ENCODE measurements at places on chromosomes 11 and 22. TPM values are rescaled to one million over a fixed set of nuclear protein-coding genes. Genes with fewer than 3 reads are reported as not detected.
A peak's percentile ranks its signal among the peaks of the same experiment; 100 is the strongest.

The ADM gene
- total RNA-seq = 81.7 TPM

The SCN3B gene
- total RNA-seq = 0.43 TPM

The CWF19L2 gene
- total RNA-seq = 9.4 TPM

The TMEM45B gene
- 309 TPM for total RNA-seq

The OR2D2 gene
- total RNA-seq = 0.22 TPM

The ARHGAP1 gene
- 77.3 TPM for total RNA-seq

The GPR83 gene
- total RNA-seq = 0.08 TPM

The RAG1 gene
- total RNA-seq = 1.2 TPM

DNA sequence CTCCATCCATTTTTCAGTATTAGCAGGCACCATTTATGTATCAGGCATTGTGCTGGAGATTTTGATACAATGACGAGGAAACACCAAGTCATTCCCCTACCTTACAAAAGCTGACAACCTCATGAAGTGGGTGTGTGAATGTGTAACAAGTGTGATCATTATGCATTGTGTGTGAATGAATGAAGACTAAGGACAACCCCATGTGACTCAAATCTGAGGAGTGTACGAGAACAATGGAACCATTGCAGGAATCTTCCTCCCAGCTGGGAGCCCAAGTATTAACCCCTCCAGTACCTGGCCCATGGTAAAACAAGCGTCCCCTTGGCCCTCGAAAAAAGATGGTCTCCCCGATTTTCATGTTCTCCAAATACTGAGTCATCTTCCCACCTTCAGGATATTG, 4.4 kb downstream of the CYB5R2 start:
- DNase-seq = no peak

- peak; percentile 23 for DNase-seq
Measured at GRCh38 chr22:37904572-37905533, 1.2 kb upstream of the MICALL1 start.

- peak; percentile 37 for DNase-seq
Measured at GRCh38 chr22:45159652-45160462, 3.9 kb upstream of the NUP50 start.

GRCh38 chr11:78187366-78188285, 800 bp downstream of the KCTD21 start:
- DNase-seq = no peak

- no peak for DNase-seq
Measured at GRCh38 chr11:111569476-111569875, 29.0 kb downstream of the LAYN start.

DNA sequence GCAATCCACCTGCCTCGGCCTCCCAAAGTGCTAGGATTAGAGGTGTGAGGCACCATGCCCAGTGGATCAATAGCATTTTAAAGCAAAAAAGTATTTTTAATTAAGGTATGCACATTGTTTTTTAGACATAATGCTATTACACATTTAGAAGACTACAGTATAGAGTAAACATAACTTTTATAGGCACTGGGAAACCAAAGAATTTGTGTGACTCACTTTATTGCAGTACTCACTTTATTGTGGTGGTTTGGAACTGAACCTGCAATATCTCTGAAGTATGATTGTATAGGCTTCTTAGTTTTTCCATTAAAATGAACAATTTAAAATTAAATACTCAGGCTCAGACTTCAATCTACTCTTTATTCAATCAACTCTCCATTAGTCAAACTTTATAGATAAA, 17.5 kb upstream of the CD3E start:
- DNase-seq = no peak

- DNase-seq = no peak
Measured at GRCh38 chr11:1026641-1027482, 9.7 kb downstream of the MUC6 start.

DNA sequence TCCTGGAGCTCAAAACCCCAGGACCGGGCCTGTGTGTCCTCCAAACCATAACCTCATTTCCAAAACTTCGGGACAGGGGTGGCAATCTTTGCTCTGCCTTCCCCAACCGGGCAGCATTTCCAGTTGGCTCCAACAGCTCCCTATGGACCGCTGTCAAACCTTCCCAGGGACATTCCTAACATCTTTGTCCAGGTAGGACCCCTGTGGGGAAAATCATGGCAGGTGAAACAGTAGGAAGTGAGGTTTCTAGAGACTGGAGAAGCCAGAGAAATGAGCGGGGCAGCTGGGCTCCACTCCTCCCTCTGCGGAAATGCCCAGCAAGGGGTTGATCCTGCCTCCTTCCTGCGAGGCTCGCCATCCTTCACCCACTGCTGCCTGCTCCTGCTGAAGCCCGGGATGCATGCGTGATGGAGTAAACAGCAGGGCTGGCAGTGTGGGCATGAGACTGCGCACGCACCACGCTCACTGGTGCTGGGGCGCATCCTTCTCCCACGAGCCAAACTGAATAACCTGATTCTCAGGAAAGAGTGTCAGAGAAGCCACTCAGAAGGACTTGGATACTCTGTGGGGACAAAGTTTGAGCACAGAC, 136.4 kb downstream of the BUD13 start:
- DNase-seq = no peak

GRCh38 chr11:61575886-61576861, 4.7 kb downstream of the SYT7 start:
- DNase-seq = no peak

DNA sequence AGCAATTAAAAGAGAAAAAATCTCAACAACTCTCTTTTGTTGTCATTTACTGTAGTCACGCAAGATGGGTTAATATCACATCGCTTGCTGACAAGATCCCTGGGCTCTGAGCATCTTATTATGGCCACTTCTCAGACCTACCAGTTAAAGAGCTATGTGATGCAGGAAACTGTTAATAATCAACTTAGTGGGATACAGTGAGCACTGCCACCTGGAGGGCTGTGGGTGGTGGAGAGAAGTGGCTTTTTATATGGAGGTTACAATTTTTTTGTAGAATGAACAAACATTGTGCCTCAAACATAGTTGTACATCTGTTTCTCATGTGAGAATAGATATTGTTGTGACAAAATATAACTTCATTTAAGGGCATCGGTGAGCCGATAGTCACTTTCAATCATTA, 181.0 kb downstream of the TENM4 start:
- no peak for DNase-seq

DNA sequence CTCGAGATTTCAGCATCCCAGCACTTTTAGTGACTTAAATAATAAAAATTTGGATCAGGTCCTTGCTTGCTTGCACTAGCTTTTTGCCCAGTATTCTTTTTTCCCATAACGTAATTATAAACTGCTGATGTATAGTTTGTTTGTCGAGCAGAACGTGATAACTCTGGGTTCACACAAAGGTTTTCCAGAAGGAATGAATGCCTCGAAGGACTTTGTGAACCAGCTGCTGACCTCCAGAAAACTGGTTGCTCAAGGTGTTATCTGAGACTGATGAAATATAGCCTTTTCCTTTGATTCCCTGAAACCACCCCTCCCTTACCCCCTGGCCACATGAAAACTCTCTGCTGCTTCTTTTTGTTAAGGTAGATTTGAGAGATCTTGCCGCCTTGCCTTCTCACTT, 229.1 kb upstream of the CARD18 start:
- no peak for DNase-seq

DNA sequence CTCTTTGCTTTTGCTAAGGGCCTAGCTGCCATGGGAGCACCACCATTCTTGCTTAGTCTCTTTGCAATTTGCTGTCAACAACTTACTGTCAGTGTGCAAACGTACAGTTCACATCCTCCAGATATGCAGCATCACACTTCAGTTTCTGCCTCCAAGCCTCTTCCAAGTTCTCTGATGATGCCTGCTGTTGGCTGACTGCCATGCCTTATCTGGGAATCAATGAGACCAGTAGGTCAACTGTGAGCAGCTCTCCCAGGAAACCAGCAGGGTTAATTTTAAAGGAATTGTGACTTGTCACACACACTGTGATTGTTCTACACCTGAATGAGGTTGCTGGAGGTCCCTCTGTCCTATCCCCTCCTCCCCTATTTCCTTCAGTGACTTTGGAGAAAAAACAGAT, 56.0 kb downstream of the COPB1 start:
- DNase-seq = no peak

- DNase-seq = no peak
Measured at GRCh38 chr11:12981676-12982522, 27.2 kb upstream of the RASSF10 start.

GRCh38 chr22:24730864-24731263, 43.7 kb downstream of the PIWIL3 start:
- DNase-seq = no peak

DNA sequence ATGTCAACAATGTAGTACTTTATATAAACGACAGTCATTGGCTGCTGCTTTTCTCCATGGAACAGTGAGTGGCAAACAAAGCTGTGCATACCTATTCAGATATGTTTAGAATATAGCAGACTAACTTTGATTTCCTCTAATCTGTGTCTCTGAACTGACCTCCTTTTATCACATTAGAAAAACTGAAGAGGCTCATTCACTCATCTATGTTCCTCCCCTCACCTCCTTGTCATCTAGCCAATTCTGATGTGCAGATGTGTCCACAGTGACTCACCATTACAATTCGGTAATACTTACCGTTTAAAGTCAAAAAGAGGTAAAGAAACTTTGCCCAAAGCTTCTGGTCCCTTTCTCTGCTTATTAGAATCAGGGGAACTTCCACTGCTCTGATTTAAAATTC, 51.5 kb upstream of the RPS13 start:
- DNase-seq = no peak

- no peak for DNase-seq
Measured at GRCh38 chr11:116413301-116414242, 359.2 kb downstream of the BUD13 start.

GRCh38 chr22:50267591-50268390, 2.4 kb downstream of the MAPK11 start:
- DNase-seq = peak; percentile 63

DNA sequence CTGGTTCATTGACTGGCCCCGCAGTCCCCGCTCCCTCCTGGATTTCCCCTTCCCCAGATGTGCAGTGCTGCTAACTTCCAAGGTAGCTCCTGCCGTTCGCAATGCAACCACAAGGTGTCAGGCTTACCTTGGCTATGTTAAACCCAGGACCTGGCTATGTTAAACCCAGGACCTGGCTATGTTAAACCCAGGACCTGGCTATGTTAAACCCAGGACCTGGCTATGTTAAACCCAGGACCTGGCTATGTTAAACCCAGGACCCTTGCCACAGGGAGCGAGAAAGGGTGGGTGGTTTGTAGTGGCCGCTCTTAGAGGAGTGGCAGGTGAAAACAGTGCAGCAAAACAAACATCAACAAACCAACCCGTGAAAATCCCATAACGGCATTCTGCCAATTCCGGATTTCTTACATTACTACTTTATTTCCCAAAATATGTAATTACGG, 2.9 kb upstream of the ADAMTS8 start:
- DNase-seq = no peak

DNA sequence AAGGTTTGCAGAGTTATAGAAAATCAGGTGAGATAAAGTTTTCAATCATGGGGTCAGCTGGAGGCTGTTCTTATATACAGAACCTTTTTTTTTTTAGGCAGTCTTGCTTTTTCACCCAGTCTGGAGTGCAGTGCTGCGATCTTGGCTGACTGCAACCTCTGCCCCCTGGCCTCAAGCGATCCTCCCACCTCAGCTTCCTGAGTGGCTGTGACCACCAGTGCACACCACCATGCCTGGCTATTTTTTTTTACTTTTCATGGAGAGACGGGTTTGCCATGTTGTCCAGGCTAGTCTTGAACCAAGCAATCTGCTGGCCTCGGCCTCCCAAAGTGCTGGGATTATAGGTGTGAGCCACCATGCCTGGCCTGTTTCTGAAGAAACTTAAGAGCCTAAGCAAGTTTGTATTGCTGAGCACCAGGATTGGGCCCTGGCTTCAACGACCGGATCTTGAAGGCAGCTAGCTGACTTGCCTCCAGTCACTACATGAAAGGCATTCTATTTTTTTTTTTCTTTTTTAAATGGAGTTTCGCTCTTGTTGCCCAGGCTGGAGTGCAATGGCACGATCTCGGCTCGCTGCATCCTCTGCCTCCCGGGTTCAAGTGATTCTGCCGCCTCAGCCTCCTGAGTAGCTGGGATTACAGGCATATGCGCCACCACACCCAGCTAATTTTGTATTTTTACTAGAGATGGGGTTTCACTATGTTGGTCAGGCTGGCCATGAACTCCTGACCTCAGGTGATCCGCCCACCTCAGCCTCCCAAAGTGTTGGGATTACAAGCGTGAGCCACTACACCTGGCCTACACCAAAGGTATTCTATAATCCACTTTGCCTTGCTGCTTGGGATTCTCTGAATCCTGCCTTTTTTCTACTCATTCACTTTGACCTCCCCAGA, 7.6 kb downstream of the XBP1 start:
- no peak for DNase-seq

DNA sequence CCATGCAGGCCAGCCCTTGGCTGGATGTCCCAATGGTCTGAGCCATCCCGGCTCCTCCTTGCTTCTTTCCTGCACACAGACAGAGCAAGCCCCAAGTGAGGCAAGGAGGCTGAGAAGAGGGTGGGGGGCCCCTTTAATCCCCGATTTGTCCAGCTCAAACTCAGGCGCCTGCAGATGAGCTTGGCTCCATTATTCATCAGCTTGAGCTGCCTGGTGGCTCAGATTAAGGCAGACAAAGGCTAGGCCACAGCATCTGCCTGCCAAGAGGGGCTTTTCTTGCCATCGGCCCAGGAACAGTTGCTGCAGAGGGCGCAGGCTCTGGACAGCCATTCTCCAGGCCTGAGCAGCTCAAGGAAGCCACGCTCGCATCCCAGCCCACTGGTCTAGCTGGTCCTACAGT, 35.4 kb downstream of the LMO1 start:
- DNase-seq = no peak

DNA sequence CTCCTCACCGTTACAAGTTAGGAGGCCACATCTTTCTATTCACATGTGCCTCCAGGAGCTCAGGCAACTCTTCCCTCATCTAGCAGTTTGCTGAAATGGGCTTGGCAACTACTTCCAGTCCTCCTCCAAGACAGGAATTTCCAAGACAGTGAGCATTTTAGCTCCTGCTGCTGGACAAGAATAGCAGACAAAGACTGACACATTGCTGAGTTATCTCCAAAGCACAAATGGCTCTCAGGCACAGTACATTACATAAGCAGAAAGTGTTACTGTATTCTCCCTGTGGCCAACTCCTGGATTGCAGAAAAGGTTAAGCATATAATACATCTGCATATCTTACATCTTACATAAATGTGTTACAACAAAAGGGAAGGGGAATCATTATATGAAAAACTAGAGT, 83.2 kb upstream of the POU2AF2 start:
- DNase-seq = no peak

DNA sequence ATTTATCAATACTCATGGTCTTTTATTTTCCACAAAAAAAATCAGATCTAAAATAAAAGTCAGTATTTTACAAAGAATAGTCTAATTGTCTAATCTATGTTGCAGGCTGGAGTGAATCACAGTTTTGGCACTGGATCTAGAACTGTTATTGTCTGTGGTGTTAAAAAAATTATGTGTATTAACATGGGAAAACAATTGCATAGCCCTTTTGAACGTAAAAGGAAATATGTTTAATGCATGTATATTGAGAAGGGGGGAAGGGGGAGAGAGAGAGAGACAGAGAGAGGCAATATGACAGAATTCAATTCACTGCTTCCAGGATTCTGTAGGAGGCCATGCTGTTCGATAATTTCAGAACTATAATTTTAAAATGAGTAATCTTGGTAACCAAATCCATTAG, 324.9 kb upstream of the CCDC90B start:
- DNase-seq = no peak

- DNase-seq = peak; percentile 9
Measured at GRCh38 chr11:23021287-23021863, 161.1 kb upstream of the CCDC179 start.

- no peak for DNase-seq
Measured at GRCh38 chr11:122599434-122599833, 56.1 kb upstream of the UBASH3B start.

GRCh38 chr11:8810540-8811301, 100.3 kb upstream of the AKIP1 start:
- DNase-seq = peak; percentile 88
